A549 treated with dexamethasone at 1 μM for 4 hours (cell line): ENCODE measurements at places on chromosomes 16 and 17. TPM values are rescaled to one million over a fixed set of nuclear protein-coding genes. Genes with fewer than 3 reads are reported as not detected.

The EVI2B gene
- 0.07 to 0.13 TPM (median 0.09 TPM) in 3 of 5 replicates, not detected in the others for total RNA-seq

The CDRT15L2 gene
- total RNA-seq: not detected in 5 replicates

The TPPP3 gene
- 9.2 to 13.3 TPM (median 12.4 TPM) in 5 replicates for total RNA-seq

The TPSAB1 gene
- total RNA-seq: 0.11 to 0.27 TPM (median 0.13 TPM) in 3 of 5 replicates, not detected in the others
